Hematopoietic multipotent progenitor cell treated with erythropoietin and hydrocortisone succinate and interleukin-3 and kit ligand, for 6 days (in vitro differentiated cells): ENCODE measurements at places on chromosomes 2 and 18.

DNA sequence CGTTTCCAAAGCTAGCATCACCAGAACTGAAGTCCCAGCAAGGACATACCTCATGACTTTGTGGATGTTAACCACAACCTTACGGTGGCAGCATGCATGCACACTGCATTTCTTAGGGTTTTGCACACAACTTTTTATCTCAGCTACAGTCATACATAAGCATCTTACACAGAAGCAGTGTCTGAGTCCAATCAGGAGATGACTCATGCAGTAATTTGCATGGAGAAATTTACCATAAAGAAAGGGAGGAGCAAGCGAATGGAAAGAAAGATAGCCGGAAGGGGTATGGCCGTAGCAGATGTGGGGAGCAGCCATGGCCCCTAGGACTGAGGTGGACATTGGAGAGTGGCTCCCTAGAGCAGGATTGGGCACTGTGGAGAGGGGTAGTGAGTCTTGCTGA lies 522.5 kb downstream of the GALR1 start:
- no peak for DNase-seq

GRCh38 chr2:226906163-226906693 lies 70.4 kb downstream of the RHBDD1 start:
- no peak for DNase-seq

- DNase-seq: no peak
Observed at GRCh38 chr2:226187156-226187555, 612.5 kb downstream of the IRS1 start.

DNA sequence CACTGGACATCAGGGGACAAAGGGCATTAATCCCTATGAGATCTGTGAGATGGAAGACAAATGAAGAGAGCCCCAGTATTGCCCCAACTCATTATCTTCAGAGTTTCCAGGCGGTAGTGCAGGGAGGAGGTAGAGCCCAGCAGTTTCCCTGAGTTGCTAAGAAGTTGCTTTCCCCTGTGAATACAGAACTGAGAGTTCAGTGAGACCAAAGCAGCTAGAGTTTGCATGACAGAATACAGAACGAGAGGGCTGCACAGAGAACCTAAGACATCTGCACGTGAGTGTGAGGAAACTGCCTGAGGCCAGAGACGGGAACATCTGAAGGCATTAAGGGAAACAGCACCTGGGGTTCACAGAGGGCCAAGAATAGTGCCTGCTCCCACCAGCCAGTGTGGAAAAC lies 18.1 kb upstream of the PGAP1 start:
- no peak for DNase-seq

DNA sequence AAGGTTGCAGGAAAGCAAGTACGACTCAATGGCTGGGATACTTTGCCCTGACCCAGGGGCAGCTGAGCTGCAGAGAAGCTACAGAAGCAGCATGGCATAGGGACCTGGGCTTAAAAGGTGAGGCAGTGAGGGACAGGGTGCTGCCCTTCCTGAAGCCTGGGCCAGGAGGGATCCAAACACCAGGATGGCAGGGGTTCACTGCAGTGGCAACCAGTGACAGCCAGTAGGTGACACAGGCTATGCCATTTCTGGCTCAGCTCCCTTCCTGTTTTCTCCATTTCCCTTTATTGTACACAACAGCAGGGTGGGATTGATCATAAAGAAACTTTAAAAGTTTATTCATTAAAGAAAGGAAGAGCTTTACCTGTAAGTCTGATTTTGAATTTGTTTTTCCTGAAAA lies 48.8 kb downstream of the CABYR start:
- no peak for DNase-seq

GRCh38 chr2:65420712-65421431 lies 11.5 kb downstream of the SPRED2 start:
- DNase-seq: peak; percentile 65

- DNase-seq: peak; percentile 82
Observed at GRCh38 chr2:48200620-48201293, 294.5 kb upstream of the FBXO11 start.
